RWPE2 (cell line): ENCODE measurements at places on chromosomes 12 and 14.

DNA sequence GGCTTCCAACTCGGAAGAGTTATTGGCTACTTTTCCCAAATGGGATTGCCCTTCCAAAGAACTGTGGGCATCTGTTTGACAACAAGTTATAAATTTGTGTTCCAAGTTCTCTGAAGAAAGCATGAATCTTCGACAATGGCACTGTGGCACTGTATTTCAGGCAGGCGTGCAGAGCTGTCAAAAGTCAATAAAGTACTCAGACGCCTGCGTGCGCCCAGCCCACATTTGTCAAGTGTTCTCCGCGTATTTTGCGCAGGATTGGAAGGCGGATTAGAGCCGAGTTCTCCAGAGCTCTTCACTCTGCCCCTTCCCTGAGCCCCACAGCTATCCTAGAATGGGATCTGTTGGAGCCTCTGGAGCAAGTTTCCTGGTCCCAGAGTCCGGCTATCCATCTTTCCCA is 103.2 kb downstream of the SLC25A47 start:
- no peak for DNase-seq

DNA sequence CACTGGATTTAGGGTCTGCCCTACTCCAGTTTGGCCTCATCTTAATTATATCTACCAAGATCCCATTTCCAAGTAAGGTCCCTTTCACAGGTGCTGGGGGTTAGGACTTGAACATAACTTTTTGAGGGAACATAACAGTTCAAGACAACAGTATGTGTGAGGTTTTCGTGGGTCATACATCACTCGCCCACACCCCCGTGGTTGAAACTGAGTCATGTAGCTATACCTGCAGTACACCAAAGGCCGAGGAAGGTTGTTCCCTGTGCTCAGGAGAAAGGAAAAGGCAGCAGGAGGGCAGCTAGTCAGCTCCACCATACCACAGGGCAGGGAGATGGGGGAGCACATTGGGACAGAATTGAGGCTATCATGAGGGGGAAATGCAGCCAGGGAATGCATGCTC is 167.0 kb downstream of the PPM1H start:
- DNase-seq = no peak

DNA sequence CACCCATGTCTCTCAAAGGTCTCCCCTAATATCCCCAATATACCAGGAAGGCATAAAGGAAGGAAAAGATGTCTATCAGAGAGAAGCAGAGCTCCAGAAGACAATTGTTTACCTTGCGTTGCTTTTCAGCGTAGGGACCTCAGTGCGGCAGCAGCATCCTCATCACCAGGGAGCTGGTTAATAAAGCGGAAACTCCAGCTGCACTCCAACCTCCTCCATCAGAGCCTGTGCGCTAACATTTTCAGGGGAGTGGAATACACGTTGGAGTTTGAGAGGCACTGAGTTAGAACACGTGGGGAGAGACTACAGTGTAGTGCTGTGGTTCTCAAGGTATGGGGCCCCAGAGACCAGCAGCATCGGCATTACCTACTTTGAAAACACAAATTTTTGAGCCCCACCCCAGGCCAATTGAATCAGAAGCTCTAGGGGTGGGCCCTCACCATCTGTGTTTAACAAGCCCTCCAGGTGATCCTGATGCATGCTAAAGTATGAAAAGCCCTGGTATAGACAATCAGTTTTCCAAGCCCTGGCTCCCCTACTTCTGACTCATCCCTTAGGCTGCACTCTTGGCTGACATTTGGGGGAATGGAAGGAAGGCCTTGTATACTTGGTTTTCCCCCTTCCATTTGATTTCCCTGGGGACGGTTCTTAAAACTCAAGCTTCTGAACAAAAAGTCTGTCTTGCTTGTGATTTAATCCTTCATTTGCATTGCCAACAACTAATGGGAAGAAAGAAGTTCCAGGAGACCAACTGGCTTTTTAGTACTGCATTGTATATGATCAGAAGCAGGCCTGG is 419.0 kb upstream of the CCDC196 start:
- DNase-seq = no peak

DNA sequence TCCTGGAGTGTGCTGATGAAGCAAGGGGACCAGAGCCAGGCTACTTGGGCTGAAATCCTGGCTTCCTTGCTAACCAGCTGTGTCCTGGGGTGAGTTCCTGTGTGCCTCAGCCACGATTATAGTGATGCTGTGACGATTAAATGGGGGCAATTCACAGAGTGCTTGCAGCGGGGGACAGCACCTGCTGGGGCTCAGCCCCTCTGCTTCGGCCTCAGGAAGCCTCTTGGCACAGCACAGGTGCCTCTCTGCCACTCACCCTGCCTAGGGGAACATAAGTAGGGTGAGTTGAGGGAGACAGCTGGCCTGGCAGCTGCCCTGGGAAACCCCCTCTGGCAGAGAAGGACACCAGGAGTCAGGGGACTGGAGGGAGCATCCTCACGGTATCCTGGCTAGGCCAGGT is 9.4 kb downstream of the KRT80 start:
- DNase-seq = no peak

GRCh38 chr12:4997939-4998338 is 45.7 kb upstream of the KCNA5 start:
- DNase-seq = no peak
